ENCODE measurements at places on chromosomes 4 and X.
A peak's percentile ranks its signal among the peaks of the same experiment; 100 is the strongest.

GRCh38 chr4:149555146-149555545 is 260.5 kb downstream of the IQCM start:
- no peak overlapping the region for H3K4me3 ChIP-seq
- peaks cover 12% of the 10 kb centered on the region for H3K27me3 ChIP-seq
- H3K4me1 ChIP-seq = no peaks in the 10 kb centered on the region

DNA sequence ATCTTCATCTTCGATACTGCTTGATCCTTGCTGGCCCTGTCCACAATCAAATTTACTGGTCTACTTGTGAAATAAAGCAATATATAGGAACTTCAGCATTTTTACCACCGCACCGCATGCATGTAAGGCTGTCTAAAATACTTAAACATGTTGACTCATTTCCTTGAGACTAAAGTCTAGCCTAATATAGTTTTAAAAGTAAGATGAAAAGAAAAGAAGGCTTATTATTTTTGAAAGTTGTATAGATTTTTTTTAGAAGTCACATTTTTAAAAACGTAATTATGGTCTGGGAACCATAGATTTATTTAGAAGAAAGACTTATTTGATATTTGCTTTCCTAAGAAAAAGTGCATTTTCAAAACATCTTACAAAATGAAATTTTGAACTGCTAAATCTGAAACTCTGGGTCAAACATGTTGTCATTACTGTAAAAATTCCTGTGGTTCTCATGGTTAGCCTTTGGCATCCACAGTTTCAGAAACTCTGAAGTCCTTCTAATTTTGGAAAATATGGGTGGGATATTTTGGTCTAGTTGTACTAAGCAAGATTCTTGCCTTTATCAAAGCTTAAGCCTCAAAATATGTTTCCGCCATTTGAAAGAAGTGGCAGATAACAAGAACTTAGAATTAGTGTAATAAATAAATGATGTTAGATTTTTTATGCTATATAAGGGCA is 423.5 kb upstream of the CTSO start:
- peaks cover 31% of the 10 kb centered on the region for H3K4me1 ChIP-seq
- peaks cover 4% of the 10 kb centered on the region for H3K36me3 ChIP-seq
- H3K27ac ChIP-seq = peak overlapping the region; percentile 87
- no peak overlapping the region for H3K4me3 ChIP-seq

DNA sequence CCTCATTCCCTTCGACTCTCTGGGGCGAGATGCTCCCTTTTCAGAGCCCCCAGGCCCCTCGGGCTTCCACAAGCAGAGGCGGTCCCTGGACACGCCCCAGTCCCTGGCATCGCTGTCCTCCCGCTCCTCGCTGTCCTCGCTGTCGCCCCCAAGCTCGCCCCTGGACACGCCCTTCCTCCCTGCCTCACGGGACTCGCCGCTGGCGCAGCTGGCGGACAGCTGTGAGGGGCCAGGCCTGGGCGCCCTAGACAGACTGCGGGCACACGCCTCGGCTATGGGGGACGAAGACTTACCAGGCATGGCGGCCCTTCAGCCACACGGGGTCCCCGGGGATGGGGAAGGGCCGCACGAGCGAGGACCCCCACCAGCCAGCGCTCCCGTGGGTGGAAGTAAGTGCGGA is 39.5 kb upstream of the CLCN4 start:
- H3K36me3 ChIP-seq = peaks cover 5% of the 10 kb centered on the region
- DNase-seq = no peak
- H3K4me1 ChIP-seq = peaks cover 22% of the 10 kb centered on the region
- H3K27me3 ChIP-seq = no peaks in the 10 kb centered on the region
- no peak overlapping the region for H3K4me3 ChIP-seq

DNA sequence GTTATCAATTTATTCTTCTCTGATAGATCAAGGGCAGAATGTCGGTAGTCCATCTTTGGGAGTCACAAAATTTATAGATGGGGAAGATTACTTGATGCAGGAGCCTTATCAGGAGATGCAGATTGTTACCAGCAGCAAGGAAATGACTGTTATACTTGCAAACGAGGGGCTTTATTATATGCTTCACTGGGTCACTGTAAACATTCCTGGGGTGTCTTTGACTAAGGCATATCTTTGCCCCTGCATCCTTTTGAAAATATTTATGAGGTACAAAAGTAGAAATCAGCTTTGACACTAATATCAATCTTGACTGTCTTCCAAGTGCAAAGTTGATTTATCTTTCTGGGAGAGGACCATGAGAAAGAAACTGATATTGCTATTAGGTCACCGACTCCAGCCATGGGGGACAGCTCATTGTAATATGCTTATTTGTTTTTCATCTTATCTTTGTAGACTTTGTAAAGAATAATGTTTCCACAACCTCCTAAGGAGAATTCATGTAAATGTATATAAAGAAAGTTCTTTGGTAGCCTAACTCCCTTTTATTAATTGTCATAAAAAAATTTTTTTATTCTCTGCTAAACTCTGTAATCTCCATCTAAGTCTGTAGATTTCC is 177.3 kb upstream of the EMCN start:
- H3K4me3 ChIP-seq = no peak overlapping the region
- no peaks in the 10 kb centered on the region for H3K4me1 ChIP-seq
- no peak for DNase-seq
- no peak overlapping the region for H3K27ac ChIP-seq

- H3K4me1 ChIP-seq = peaks cover 6% of the 10 kb centered on the region
- H3K27ac ChIP-seq = no peak overlapping the region
- no peak for DNase-seq
- peaks cover 1% of the 10 kb centered on the region for H3K36me3 ChIP-seq
- no peak overlapping the region for H3K4me3 ChIP-seq
Observed at GRCh38 chr4:114688059-114688458, 89.5 kb downstream of the UGT8 start.

DNA sequence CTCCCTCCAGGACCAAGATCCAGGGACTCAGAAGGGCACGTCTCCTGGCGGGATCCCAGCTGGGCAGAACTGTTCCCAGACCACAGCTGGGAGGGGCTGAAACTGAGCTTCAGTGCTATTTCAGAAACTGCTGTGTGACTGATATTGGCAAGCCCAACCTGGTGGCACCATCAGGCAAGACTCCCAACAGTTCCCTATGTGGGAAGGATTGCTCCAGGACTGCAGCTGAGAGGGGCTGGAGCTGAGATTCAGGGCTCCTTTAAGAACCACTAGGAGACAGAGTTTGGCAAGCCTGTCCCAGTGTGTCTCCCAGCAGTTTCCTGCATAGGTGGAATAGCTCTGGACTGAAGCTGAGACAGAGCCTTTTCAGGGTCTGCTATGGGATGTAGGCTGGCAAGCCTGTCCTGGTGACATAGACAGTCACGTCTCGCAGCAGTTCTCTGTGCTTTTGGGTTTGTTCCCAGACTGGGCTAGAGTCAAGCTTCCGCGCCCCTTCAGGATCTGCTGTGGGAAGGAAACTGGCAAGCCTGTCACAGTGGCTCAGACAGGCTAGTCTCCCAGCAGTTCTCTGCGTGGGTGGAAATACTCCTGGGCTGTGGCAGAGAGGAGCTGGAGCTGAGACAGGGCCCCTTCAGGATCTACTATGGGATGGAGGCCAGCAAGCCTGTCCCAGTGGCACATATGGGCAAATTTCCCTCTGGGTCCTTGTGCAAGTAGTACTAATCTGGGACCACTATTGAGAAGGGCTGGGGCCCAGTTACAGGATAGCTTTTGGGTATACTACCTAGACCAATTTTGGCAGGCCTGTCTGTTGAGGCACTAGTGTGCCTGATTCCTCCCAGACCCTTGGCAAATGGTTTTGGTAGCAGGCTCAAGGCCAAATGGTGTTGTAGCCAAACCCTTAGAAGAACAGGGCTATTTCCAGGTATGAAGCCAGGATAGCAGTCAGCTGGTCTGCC is 20.2 kb upstream of the MED14 start:
- no peak for DNase-seq
- peaks cover 3% of the 10 kb centered on the region for H3K36me3 ChIP-seq
- H3K4me3 ChIP-seq = no peak overlapping the region
- H3K4me1 ChIP-seq = peaks cover 20% of the 10 kb centered on the region
- H3K27ac ChIP-seq = peak overlapping the region; percentile 86

GRCh38 chr4:78720994-78721677 is 55.0 kb upstream of the BMP2K start:
- H3K27ac ChIP-seq = no peak overlapping the region
- H3K4me3 ChIP-seq = no peak overlapping the region
- H3K36me3 ChIP-seq = no peaks in the 10 kb centered on the region
- H3K27me3 ChIP-seq = no peaks in the 10 kb centered on the region
- H3K4me1 ChIP-seq = no peaks in the 10 kb centered on the region

- H3K36me3 ChIP-seq = peaks cover 11% of the 10 kb centered on the region
- H3K4me3 ChIP-seq = no peak overlapping the region
- no peaks in the 10 kb centered on the region for H3K27me3 ChIP-seq
- no peak for DNase-seq
Observed at GRCh38 chr4:86152454-86152853, 207.4 kb downstream of the MAPK10 start.

- peaks cover 19% of the 10 kb centered on the region for H3K36me3 ChIP-seq
- no peaks in the 10 kb centered on the region for H3K27me3 ChIP-seq
- H3K4me3 ChIP-seq = no peak overlapping the region
- H3K27ac ChIP-seq = no peak overlapping the region
- peaks cover 5% of the 10 kb centered on the region for H3K4me1 ChIP-seq
Observed at GRCh38 chrX:333611-334311, 15.2 kb upstream of the GTPBP6 start.

- no peaks in the 10 kb centered on the region for H3K36me3 ChIP-seq
- H3K4me1 ChIP-seq = no peaks in the 10 kb centered on the region
- no peak for DNase-seq
- H3K27me3 ChIP-seq = no peaks in the 10 kb centered on the region
- H3K4me3 ChIP-seq = no peak overlapping the region
- H3K27ac ChIP-seq = no peak overlapping the region
Observed at GRCh38 chrX:97294041-97294440, 410.3 kb downstream of the RPA4 start.

GRCh38 chr4:155974996-155975395 is 21.3 kb upstream of the CTSO start:
- H3K27ac ChIP-seq = no peak overlapping the region
- peaks cover 2% of the 10 kb centered on the region for H3K27me3 ChIP-seq
- H3K4me1 ChIP-seq = peaks cover 13% of the 10 kb centered on the region
- H3K4me3 ChIP-seq = no peak overlapping the region

GRCh38 chr4:174930895-174931294 is 12.7 kb downstream of the ADAM29 start:
- H3K36me3 ChIP-seq = no peaks in the 10 kb centered on the region
- peaks cover 7% of the 10 kb centered on the region for H3K27me3 ChIP-seq
- DNase-seq = no peak

DNA sequence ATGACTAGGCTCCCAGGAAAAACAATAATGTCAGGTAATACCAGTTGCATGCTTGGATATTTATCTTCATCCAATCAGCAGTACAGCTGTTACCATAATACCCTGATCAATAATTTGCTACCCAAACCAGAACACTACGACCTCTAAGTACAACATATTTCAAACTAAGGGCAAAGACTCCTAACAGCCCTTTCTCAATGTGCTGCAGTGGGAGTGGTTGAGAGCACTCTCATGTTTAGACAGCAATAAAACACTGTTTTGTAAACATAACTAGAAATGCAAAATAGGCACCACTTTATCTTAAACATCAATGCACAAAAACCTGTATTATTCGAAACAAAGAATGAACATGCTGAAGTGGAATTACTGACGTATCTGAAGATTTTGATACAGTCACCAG is 28.9 kb downstream of the PPARGC1A start:
- no peaks in the 10 kb centered on the region for H3K36me3 ChIP-seq
- no peak overlapping the region for H3K4me3 ChIP-seq
- peaks cover 14% of the 10 kb centered on the region for H3K4me1 ChIP-seq
- DNase-seq = no peak

GRCh38 chrX:74370487-74370886 is 50.8 kb upstream of the SLC16A2 start:
- no peaks in the 10 kb centered on the region for H3K36me3 ChIP-seq
- H3K27me3 ChIP-seq = peaks cover 7% of the 10 kb centered on the region
- H3K4me3 ChIP-seq = no peak overlapping the region
- DNase-seq = no peak

GRCh38 chr4:8585186-8585585 is 5.0 kb downstream of the GPR78 start:
- H3K27me3 ChIP-seq = peaks cover 39% of the 10 kb centered on the region
- no peak for DNase-seq

- no peaks in the 10 kb centered on the region for H3K4me1 ChIP-seq
- no peak overlapping the region for H3K4me3 ChIP-seq
Observed at GRCh38 chr4:169854090-169854489, 96.3 kb upstream of the HPF1 start.

DNA sequence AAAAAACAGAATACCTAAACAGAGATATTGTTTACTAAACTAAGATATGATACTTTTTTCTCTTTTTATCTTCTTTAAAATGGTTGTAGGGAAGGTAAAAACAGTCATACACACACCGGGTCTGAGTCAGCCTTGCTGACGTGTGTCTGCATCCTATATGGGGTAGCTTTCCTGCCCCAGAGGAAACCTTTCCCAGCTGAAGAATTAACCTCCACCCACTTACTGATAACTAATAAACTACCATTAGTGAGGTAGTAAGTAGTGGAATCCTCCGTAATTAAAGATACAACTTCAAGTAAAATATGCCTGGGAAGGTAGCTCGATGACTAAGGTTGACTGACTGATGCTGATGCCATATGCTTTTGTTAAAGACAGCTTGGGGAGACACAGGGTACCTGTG is 312.2 kb downstream of the DCTD start:
- H3K4me3 ChIP-seq = no peak overlapping the region
- no peaks in the 10 kb centered on the region for H3K36me3 ChIP-seq
- peak overlapping the region; percentile 27 for H3K27ac ChIP-seq
- peaks cover 16% of the 10 kb centered on the region for H3K4me1 ChIP-seq
- no peaks in the 10 kb centered on the region for H3K27me3 ChIP-seq

- H3K27me3 ChIP-seq = no peaks in the 10 kb centered on the region
- peaks cover 11% of the 10 kb centered on the region for H3K4me1 ChIP-seq
- no peaks in the 10 kb centered on the region for H3K36me3 ChIP-seq
- H3K4me3 ChIP-seq = peak overlapping the region; percentile 82
- H3K27ac ChIP-seq = peak overlapping the region; percentile 86
- no peak for DNase-seq
Observed at GRCh38 chrX:70434914-70435586, 9.6 kb upstream of the DLG3 start.

GRCh38 chrX:151169783-151170182 is 6.6 kb upstream of the GPR50 start:
- H3K4me3 ChIP-seq = no peak overlapping the region
- peaks cover 14% of the 10 kb centered on the region for H3K27me3 ChIP-seq
- no peaks in the 10 kb centered on the region for H3K36me3 ChIP-seq
- no peak for DNase-seq

DNA sequence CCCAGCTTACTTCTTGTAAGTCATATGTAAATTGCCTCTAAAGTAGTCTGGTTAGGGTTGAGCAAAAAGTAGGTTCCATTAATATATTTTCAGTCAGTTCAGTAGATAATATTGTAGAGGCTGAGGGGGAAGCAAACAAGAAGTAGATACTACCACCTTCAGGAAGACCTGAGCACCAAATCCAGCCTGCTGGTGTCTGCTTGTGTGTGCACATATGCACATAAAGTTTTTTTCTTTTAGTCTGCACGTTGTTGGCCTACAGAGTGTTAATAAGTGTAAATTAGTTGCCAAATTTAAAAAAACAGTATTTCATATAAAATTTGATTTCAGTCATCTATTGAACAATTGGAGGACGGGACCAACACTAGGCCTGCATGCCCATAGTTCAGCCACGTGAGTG is 76.7 kb downstream of the CCKAR start:
- H3K4me1 ChIP-seq = peaks cover 15% of the 10 kb centered on the region
- H3K4me3 ChIP-seq = no peak overlapping the region
- H3K27ac ChIP-seq = no peak overlapping the region
- no peak for DNase-seq
- peaks cover 4% of the 10 kb centered on the region for H3K36me3 ChIP-seq

GRCh38 chr4:138092060-138092459 is 150.1 kb downstream of the SLC7A11 start:
- no peak overlapping the region for H3K4me3 ChIP-seq
- H3K27ac ChIP-seq = no peak overlapping the region

GRCh38 chr4:114335339-114335738 is 263.3 kb upstream of the UGT8 start:
- peaks cover 13% of the 10 kb centered on the region for H3K4me1 ChIP-seq
- H3K27ac ChIP-seq = no peak overlapping the region
- no peaks in the 10 kb centered on the region for H3K27me3 ChIP-seq
- no peaks in the 10 kb centered on the region for H3K36me3 ChIP-seq
- DNase-seq = no peak

All from chondrocyte (in vitro differentiated cells).